NCI-H2029 (cell line): ENCODE measurements at places on chromosomes 11 and 22.
A peak's percentile ranks its signal among the peaks of the same experiment; 100 is the strongest.

- no peak for DNase-seq
Observed at GRCh38 chr11:26014456-26015115, 317.3 kb upstream of the ANO3 start.

DNA sequence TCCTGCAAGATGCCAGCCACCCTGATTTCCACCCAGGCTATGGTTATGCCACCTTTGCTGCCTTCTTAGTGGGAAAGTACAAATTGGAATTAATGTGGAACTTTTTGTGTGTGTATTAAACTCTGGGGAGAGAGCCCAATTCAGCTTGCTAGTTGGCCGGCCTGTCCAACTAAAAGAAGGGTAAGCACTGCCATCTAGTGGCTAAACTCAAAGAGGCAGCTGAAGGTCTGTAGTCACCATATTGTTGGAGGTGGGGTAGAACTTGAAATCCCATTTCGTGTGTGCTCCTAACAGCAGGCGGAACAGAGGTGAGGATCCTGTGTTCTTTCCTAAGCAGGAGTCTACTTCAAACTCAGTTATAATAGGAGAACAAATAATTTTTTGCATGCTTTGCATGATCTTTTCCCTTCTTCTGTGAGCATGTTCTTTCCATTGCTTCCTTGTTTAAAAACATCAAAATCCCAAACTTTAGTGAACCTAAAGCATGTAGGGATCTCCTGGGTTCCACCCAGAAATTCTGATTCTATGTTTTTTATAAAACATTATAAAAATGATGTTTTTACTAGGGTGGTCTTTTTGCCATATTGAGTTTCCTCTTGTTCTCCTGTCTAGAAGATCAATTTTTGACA is 138.8 kb upstream of the SORL1-AS1 start:
- peak; percentile 59 for DNase-seq

- DNase-seq: no peak
Observed at GRCh38 chr11:3983101-3983500, 111.5 kb upstream of the RRM1 start.

DNA sequence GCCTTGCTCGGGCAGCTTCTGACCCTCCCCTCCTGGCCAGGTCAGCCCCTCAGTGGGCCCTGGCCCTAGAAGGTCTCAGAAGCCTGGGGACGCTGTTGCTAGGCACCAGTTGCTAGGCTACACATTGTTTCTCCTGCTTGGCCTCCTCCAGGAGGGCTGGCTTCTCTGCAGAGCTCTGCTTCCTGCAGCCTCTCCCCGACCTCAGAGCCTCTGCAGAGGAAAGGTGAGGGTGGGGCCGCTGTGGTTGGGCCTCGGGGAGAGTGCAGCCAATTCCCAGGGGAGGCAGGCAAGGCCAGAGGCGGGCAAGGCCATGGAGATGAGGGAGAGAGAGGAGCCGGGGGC is 27.6 kb upstream of the LRRC10B start:
- DNase-seq: peak; percentile 25

GRCh38 chr11:67349036-67349435 is 4.3 kb downstream of the POLD4 start:
- DNase-seq: no peak

GRCh38 chr11:43923406-43924111 is 18.9 kb upstream of the C11orf96 start:
- DNase-seq: no peak

DNA sequence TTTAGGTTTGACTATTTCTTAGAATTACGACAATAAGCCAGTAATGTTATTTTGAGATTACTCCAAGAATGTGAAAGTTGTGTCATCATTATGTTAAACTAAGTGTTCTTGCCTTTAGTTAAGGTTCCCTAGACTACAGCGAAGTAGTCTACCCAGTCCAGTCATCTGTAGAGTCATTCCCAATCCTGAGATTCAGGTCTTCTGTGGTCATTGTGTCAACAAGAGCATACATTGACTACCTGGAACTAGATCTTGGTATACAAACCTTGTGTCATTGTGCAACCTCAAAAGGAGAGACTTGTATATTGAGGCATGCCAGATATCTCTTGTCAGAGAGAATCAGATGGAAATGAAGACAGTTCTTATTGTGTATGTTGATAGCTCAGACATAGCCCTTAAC is 115.9 kb downstream of the ATM start:
- DNase-seq: no peak
